ENCODE measurements at places on chromosomes 12 and 14.

DNA sequence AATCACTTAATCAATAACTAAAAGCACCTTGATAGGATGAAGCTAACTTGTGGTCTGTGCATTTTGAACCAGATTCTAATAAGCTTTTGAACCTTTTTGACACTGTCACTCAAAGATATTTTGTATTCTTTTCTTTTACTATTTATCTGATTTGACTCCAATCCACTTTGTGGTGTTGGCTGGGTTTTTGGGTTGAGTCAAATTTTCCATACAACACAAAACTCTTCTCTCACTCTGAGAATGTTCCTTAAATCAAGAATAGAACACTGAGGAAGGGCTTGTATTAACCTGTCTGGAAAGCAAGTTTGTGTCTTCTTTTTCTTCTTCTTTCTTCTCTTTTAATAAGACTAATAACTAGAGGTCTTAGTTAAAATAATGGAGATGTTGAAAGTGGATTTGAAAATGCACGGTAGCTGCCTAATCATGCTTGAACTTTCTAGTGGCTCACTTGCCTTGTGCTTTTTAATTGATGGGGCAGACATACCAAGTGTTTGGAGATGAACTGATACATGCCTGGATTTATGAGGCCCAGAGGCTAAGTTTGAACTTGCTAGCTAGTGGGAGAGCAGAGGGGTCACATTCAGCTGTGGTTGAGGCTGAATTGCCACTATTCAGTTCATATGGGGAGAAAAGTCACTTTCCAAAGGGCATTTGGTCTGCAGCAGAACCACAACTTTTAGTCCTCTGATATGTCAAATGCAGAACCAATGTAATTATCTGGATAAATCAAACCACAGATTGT, 93.5 kb upstream of the PTHLH start:
- no peak for DNase-seq

- peak; percentile 91 for DNase-seq
Measured at GRCh38 chr14:90140956-90141316, 79.1 kb downstream of the KCNK13 start.

GRCh38 chr12:126784328-126784921, 1482.5 kb upstream of the TMEM132C start:
- DNase-seq: peak; percentile 63

- DNase-seq: no peak
Measured at GRCh38 chr12:53048033-53048779, 1.7 kb upstream of the TNS2 start.

DNA sequence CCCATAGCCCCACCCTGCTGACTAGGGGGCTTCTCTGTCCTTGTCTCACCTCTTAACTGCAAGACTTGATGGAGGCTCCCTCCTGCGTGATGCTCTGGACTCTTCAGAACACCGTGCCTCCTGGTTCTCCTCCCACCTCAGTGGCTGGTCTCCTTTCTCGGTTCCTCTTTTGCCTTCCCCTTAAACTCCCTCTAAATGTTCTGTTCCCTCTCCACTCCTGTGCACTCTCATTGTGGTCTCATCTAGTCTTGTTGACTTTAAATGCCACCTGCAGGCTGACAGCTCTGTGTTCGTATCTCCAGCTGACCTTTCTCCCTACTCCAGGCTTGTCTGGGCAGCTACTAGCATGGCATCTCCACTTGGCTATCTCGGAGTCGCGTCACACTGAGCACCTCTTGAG, 28.3 kb downstream of the DYNC1H1 start:
- DNase-seq: peak; percentile 17

GRCh38 chr14:102928412-102929240, 6.2 kb downstream of the AMN start:
- DNase-seq: peak; percentile 87

GRCh38 chr12:7146228-7146627, 16.1 kb downstream of the CLSTN3 start:
- DNase-seq: no peak

DNA sequence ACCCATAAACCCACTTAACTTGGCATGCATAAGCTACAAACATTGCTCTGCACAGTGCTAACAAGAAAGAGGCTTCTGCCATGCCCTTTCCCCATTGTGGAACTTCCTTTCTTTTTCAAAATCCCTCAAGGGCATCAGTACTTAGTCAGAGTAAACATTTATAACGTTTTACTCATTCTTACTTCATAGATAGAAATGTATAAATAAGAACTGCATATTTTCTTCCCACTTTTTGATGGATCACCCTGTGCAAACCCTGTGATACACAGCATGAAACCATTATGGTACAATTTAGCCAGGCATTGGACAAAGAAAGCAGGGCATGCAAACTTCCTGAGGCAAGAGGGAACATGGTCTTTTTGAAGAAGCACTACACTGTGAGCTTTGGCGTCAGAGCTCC, 113.8 kb upstream of the FOXG1 start:
- DNase-seq: no peak

DNA sequence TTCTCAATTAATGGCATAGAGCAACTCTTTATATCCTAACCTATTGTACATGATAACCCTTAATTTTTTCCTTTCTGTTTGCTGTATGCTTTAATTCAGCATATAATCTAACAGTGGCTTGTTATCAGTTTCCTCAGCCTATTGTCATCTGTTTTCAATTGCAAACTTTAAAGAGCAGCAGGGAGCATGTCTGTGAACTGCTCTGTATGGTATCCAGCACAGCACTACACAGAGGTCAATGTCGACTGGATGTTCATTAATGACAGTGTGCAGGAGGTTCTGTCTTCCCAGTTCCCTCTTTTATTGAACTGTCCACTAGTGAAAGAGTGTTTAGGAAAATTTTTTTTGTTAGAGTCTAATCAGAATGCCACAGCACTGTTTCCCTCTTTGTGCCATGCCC, 609.1 kb downstream of the SOX5 start:
- DNase-seq: no peak

DNA sequence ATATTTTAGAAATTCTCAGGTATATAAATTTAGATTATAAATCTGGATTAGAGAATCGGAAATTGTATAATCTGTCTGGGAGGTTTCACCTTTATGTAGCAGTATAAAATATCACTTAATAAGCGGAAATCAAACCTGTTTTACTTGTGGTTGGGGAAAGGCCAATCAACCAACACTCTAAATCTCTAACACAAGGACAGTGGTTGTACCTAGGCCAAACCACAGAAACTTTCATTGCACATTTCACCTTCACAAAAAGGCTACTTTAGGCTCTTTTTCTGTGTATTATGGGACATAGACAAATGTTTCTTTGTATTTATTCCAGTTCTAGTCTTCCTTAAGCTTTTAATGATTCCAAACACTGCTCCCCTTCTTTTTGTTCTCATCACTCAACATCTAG, 19.8 kb downstream of the ERH start:
- no peak for DNase-seq

DNA sequence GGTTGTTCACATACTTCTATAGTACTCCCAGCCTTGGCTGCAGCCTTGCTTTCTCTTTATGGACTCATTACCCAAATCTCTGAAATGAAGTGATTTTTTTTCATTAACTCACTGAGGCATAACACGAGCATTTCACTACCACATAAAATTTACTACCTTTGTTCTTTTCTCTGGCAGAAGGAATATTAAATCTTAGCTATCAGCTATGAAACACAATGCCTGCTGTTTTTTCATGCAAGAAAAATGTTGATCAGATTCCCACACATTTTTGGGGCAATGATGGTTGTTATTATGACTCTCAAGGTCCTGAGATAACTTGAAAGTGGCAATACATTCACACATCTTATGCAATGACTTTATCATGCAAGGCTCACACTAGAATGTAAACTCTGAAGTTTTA, 225.3 kb upstream of the ATP2B1 start:
- no peak for DNase-seq

DNA sequence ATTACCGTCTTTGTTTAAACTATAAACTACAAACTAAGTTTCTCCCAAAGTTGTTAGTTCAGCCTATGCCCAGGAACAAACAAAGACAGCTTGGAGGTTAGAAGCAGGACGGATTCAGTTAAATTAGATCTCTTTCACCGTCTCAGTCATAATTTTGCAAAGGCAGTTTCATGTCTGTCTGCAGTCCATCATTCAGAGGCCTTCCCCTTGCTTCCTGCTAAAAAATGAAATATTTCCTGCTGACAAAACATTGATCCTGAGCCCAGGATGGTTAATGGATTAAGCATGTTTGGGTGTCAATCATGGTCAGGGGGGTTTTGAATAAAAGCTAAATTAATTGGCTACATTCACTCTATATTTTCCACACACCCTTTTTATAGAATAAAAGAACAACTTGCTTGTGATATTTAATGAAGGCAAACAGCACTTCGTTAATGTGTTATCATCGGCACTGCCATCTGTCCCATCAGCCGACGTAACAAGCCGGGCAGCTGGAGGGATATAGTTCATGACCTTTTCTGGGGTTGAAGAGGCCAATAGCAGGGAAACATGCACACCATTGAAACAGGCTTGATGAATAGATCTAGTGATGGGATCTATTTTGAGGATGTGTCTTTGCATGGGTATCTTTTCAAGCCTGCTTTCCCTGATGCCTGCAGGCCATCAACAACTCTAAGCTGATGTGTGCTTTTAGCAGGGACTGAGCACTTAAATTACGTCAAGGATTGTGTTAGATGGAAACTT, 521.3 kb upstream of the TMEM132C start:
- DNase-seq: no peak

DNA sequence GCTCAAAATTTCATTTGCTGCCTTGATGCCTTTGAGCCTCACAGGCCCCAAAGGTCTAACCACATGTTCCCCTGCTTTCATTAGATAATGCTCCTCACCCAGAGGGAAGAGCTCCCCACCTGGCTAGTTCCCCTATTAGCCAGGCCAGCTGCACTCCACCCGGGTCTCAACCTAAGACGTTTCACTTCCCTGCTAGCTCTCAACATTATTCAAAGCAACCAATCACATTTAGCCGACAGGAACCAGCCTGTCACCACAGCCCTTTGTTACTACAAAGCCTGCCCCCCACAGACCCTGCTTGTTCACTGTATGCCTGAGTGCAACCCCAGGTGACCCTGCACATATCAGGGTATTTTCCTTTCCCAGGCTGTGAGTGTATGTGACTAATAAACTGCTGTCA, 78.6 kb downstream of the SLC15A5 start:
- peak; percentile 29 for DNase-seq

GRCh38 chr12:19423166-19423930, 15.9 kb upstream of the AEBP2 start:
- no peak for DNase-seq

DNA sequence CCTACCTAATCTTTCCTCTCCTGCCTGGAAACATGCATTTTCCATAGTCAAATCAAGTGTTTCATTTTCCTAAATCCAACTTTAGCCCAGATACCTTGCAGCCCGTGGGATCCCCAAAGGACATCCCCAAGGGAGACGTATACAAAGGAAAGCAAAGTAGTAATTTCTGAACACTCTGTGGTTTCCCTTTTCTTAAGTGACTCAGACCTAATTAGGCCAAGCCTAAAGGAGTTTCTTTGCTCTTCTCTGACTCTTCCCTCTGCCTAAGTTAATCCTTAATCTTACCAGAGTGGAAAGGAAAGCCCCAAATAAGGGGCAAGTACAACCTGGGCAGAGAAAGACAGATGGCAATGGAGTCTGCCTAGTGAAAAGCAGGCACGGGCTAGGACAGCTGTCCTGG, 250.3 kb downstream of the SPTSSA start:
- DNase-seq: no peak

DNA sequence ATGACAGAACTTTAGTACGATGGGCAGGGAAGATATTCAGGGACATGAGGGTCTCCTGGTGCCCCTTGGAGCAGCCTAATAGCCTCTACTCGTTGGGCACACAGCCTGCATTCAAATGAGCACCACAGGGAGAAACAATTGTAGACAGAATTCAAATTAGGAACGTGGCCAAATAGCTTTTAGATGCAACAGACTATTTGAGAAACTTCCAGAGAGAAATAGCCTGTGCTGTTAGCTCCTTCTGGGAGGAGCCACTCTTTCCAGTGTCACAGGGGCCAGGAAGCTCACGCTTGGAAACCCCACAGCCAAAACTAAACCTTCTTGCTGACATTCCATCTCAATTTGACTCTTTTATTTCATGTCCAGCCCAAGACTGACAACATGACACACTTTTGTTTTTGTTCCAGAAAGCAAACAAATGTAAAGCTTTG, 114.5 kb downstream of the RPAP3 start:
- DNase-seq: no peak

DNA sequence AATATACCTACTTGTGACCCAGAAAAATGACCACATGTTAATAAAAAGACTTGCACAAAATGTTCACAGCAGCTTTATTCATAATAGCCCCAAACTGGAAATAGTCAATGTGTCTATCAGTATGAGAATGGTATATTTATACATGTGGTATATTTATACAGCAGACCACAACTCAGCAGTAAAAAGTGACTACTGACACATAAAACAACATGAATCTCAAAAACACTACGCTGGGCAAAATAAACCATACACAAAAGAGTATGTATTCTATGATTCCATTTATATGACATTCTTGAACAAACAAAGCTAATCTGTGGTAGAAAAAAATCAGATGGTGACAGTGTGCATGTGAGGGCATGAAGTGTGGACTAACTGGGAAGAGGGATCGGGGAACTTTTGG, 35.1 kb downstream of the ARF6 start:
- no peak for DNase-seq

All from NB4 (cell line).